Activated T-cell treated with anti-CD3 and anti-CD28 coated beads for 48 hours (primary cell): ENCODE measurements at places on chromosomes 6 and 20.

DNA sequence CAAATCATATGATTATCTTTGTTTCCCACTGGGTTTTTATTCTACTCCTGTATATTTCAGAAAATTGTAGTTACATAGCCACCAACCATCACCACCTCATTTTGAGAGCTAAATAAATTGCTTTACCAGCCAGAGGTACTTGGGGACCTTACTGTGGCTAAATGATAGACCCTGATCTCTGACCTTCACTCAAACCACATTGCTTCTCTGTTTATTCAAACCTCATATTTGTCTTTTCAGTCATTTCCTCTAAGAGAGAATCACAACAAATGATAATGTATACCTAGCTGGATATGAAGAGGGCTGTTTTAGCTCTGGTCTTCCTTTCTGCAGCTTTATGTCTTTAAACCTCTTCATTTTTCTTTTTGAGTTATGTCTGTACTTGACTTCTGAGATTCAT lies 142.8 kb downstream of the ADGB start:
- no peak for DNase-seq

DNA sequence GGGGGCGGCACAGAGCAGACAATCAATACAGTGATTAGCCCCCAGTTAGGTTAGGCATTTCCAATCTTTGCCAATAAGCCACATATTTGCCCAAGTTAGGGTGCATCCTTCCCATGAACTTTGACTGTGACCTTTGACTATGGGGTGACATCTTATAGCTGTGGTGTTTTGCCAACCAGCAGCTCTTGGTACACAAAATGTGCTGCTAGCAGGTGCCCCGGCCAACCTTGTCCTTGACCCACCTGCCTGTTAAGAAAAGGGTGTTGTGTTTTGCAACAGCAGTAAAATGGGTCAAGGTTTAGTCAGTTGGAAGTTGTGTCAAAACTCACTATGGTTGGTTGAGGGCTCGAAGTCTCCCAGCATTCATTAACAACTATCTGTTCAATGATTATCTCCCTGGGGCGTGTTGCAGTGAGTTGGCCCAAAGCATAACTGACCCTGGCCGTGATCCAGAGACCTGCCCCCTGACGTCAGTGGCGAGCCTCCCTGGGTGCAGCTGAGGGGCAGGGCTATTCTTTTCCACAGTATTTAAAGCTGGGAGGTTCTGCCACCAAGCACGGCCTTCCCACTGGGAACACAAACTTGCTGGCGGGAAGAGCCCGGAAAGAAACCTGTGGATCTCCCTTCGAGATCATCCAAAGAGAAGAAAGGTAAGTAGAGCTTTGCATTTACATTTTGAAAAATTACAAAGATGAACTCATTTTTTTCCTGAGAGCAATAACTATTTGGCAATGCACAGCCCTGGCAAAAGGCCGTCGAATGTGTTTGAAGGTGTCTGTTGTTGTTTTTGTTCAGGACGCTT lies at the start of gene PCK1:
Gene PCK1, plus strand, starts transcription at position 557 of the 802 bp plus-strand sequence. CDS start 302 bp downstream, outside the sequence.
- DNase-seq = no peak

GRCh38 chr20:32315891-32316290 lies 38.4 kb downstream of the KIF3B start:
- DNase-seq = no peak

GRCh38 chr6:165205632-165206031 lies 103.8 kb downstream of the C6orf118 start:
- no peak for DNase-seq

- no peak for DNase-seq
Measured at GRCh38 chr20:20731000-20731944, 18.8 kb upstream of the RALGAPA2 start.
